ENCODE measurements at places on chromosomes 11 and 22. TPM values are rescaled to one million over a fixed set of nuclear protein-coding genes. Genes with fewer than 3 reads are reported as not detected.

DNA sequence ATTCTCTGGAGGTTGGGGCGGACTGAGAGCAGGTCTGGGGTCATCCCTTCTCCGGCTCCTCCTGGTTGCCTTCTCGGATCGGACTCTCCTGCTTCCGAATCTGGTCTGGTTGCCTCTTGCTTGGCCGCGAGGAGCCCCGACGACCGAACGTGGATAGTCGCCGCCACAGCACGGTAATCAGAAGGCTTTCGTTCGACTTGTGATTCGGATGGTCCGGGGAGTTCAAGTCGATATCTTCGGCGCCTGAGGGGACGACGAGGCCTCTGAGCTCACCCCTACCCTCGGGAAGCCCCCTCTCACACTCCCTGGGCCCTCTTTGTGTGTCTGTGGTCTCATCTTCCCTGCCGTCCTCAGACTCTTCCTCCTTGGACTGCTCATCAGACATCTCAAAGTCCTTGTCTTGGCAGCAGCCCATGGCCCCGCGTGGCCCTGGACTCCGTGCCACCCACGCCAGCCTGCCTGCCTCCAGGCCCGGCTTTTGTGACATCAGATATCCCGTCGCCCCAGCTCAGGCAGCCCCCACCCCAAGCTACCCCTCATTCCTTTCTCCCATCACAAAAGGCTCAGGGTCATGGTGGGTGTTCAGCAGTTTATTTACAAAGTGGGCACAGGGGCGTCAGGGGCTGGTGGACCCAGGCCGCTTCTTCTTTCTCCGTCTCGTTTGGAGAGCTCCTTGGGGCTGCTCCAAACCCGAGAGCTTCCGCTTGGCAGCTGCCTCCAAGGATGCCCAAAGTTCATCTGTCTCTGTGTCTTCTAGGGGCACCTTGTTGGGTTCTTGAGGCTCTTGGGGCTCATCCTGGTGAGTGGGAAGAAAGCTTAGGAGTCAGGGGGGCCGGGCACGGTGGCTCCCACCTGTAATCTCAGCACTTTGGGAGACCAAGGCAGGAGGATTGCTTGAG lies at the start of gene TEX54:
Gene TEX54, minus strand, starts transcription at position 506 of the 899 bp plus-strand sequence.
- H3K27ac ChIP-seq = peak within 1 kb of the TSS; percentile 95
- peaks cover 62% of the 10 kb centered on the region for H3K36me3 ChIP-seq
- H3K27me3 ChIP-seq = no peaks in the 10 kb centered on the region

The APOBEC3B gene
- not detected for total RNA-seq

DNA sequence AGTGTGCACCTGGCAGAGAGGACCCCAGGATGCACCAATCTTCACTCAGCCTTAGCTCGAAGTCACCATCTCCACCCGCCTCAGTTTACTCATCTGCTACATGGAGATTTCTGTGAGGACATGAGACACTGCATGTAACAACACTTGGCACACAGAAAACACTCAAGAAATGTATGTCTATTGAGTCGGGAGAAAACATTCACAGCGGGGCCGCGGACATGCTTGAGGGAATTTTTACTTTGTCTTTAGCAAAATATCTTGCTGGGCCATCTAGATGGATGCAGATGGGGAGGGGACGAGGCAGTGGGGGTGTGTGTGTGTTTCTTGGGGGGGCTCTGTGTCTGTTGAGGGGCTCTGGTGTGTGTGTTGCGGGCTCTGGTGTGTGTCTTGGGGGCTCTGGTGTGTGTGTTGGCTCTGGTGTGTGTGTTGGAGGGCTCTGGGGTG lies 28.4 kb upstream of the RFPL3 start:
- H3K36me3 ChIP-seq = no peaks in the 10 kb centered on the region
- no peaks in the 10 kb centered on the region for H3K4me1 ChIP-seq
- H3K27me3 ChIP-seq = no peaks in the 10 kb centered on the region
- no peak overlapping the region for H3K4me3 ChIP-seq

The TMEM86A gene
- 9.6 TPM for total RNA-seq

The F2 gene
- not detected for total RNA-seq

The LAYN gene
- 7.3 TPM for total RNA-seq

DNA sequence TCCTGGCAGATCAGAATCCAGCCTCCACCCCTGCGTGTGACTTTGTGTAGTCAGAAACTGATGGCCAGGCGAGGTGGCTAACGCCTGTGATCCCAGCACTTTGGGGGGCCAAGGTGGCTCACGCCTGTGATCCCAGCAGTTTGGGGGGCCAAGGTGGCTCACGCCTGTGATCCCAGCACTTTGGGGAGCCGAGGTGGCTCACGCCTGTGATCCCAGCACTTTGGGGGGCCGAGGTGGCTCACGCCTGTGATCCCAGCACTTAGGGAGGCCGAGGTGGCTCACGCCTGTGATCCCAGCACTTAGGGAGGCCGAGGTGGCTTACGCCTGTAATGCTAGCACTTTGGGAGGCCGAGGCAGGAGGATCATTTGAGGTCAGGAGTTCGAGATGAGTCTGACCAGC lies 5.2 kb downstream of the NCAPH2 start:
- H3K27me3 ChIP-seq = no peaks in the 10 kb centered on the region
- H3K4me1 ChIP-seq = peaks cover 11% of the 10 kb centered on the region
- no peak overlapping the region for H3K27ac ChIP-seq
- H3K36me3 ChIP-seq = peaks cover 18% of the 10 kb centered on the region
- no peak for DNase-seq

The CCDC87 gene
- total RNA-seq = 0.10 TPM

GRCh38 chr11:17378655-17379054 lies 9.8 kb downstream of the KCNJ11 start:
- no peak overlapping the region for H3K4me3 ChIP-seq
- no peaks in the 10 kb centered on the region for H3K36me3 ChIP-seq
- H3K4me1 ChIP-seq = no peaks in the 10 kb centered on the region
- no peaks in the 10 kb centered on the region for H3K27me3 ChIP-seq
- H3K27ac ChIP-seq = no peak overlapping the region

DNA sequence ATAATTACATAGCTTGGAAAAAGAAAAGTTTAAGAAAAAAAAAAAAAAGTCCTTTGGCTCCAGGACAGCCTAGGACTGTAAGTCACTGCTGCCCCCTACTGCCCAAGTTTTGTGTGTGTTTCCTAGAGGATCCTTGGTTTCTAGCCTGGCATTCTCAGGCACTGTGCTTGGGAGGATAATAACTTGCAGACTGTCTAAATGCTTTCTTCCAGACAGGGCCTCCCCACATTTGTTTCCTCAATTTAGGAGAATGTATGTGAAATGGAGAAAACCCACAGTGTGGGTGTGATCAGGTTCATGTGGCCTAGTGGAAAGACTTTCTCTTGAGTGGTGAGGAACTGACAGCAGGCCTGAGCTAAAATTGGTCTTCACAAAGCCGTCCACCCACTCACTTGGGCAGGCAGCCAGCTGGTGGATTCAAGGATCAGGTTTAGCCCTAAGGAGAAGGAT lies 191.0 kb downstream of the NAV2 start:
- H3K4me3 ChIP-seq = no peak overlapping the region
- no peaks in the 10 kb centered on the region for H3K36me3 ChIP-seq
- H3K27me3 ChIP-seq = no peaks in the 10 kb centered on the region

GRCh38 chr22:19092725-19093124 lies 29.5 kb downstream of the DGCR2 start:
- H3K27me3 ChIP-seq = no peaks in the 10 kb centered on the region
- peak overlapping the region; percentile 43 for H3K27ac ChIP-seq
- no peaks in the 10 kb centered on the region for H3K36me3 ChIP-seq
- H3K4me1 ChIP-seq = peaks cover 36% of the 10 kb centered on the region
- DNase-seq = no peak

DNA sequence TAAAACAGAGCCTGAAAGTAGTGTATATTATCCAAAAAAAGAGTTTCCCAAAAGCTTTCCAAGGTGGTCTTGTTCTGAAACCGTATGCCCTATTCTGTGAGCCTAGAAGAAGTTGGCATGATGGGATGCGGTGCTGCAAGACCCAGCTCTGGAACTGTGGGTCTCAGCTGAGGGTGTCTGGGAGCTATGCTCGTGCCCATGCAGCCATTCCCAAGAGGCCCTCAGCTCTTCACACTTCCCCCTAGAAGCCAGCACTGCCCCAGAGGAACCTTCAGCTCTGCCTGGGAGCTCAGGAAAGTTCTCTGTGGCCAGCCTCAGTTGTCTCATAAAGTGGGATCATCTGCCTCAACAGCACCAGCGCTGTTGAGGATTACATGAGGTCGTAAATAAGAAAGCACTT lies 6.4 kb upstream of the SYT12 start:
- H3K4me3 ChIP-seq = no peak overlapping the region
- peaks cover 42% of the 10 kb centered on the region for H3K27me3 ChIP-seq
- no peaks in the 10 kb centered on the region for H3K36me3 ChIP-seq
- no peak for DNase-seq
- H3K4me1 ChIP-seq = no peaks in the 10 kb centered on the region

DNA sequence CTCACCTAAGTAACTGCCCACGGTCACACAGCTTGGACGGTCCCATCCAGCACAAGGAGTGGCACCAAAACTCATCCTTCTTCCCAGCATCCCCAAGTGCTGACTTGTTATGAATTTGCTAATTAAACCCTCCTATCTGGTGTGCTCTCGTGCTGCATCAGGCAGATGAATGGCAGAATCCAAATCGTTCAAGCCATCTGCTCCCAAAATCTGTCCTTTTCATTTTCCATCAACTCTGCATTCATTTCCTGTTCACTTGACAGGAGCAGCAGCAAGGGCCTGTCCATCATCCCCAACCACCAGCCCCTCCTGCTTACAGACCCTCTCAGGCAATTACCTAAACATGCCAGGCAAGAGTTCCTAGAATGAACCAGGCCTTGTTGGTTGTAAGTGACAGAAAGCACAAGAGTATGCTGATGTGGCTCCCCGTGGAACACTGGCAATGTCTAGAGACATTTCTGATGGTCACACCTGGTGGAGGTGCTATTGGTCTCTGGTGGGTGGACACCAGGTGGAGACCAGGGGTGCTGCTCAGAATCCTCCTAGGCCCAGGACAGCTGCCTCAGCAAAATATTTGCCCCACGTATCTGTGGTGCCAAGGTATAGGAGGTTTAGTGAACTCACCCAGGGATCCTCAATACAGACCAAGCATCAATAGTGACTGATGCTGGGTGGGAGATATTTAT lies 832.5 kb downstream of the TBC1D22A start:
- no peaks in the 10 kb centered on the region for H3K4me1 ChIP-seq
- H3K36me3 ChIP-seq = no peaks in the 10 kb centered on the region
- DNase-seq = no peak
- H3K4me3 ChIP-seq = no peak overlapping the region
- no peak overlapping the region for H3K27ac ChIP-seq
